CD4-positive, alpha-beta T cell (primary cell): ENCODE measurements at places on chromosomes 13 and 19.

GRCh38 chr19:2038284-2039088 lies 12.6 kb downstream of the MKNK2 start:
- H3K27ac ChIP-seq, result no peak overlapping the region
- peaks cover 58% of the 10 kb centered on the region for H3K4me1 ChIP-seq
- no peak overlapping the region for H3K4me3 ChIP-seq
- no peak for DNase-seq
- H3K27me3 ChIP-seq, result no peaks in the 10 kb centered on the region
- peaks cover 50% of the 10 kb centered on the region for H3K36me3 ChIP-seq

- no peak overlapping the region for H3K4me3 ChIP-seq
- no peak overlapping the region for H3K27ac ChIP-seq
- no peaks in the 10 kb centered on the region for H3K27me3 ChIP-seq
- H3K4me1 ChIP-seq, result no peaks in the 10 kb centered on the region
Measured at GRCh38 chr13:65508338-65508737, 1721.8 kb downstream of the PCDH9 start.

GRCh38 chr19:47035127-47036096 lies 13.0 kb downstream of the TMEM160 start:
- no peaks in the 10 kb centered on the region for H3K36me3 ChIP-seq
- H3K27ac ChIP-seq, result no peak overlapping the region
- peaks cover 30% of the 10 kb centered on the region for H3K4me1 ChIP-seq
- H3K27me3 ChIP-seq, result peaks cover 5% of the 10 kb centered on the region
- peak overlapping the region; percentile 51 for H3K4me3 ChIP-seq

- DNase-seq, result peak; percentile 66
- peak overlapping the region; percentile 78 for H3K27ac ChIP-seq
- no peaks in the 10 kb centered on the region for H3K36me3 ChIP-seq
Measured at GRCh38 chr19:48644839-48645619, 958 bp downstream of the CA11 start.

- peaks cover 22% of the 10 kb centered on the region for H3K36me3 ChIP-seq
- DNase-seq, result no peak
- H3K27me3 ChIP-seq, result no peaks in the 10 kb centered on the region
- H3K27ac ChIP-seq, result no peak overlapping the region
Measured at GRCh38 chr13:42971691-42972347, 20.2 kb downstream of the EPSTI1 start.

GRCh38 chr13:103614761-103615160 lies 548.5 kb upstream of the SLC10A2 start:
- H3K27me3 ChIP-seq, result no peaks in the 10 kb centered on the region
- H3K36me3 ChIP-seq, result no peaks in the 10 kb centered on the region
- no peak overlapping the region for H3K27ac ChIP-seq

DNA sequence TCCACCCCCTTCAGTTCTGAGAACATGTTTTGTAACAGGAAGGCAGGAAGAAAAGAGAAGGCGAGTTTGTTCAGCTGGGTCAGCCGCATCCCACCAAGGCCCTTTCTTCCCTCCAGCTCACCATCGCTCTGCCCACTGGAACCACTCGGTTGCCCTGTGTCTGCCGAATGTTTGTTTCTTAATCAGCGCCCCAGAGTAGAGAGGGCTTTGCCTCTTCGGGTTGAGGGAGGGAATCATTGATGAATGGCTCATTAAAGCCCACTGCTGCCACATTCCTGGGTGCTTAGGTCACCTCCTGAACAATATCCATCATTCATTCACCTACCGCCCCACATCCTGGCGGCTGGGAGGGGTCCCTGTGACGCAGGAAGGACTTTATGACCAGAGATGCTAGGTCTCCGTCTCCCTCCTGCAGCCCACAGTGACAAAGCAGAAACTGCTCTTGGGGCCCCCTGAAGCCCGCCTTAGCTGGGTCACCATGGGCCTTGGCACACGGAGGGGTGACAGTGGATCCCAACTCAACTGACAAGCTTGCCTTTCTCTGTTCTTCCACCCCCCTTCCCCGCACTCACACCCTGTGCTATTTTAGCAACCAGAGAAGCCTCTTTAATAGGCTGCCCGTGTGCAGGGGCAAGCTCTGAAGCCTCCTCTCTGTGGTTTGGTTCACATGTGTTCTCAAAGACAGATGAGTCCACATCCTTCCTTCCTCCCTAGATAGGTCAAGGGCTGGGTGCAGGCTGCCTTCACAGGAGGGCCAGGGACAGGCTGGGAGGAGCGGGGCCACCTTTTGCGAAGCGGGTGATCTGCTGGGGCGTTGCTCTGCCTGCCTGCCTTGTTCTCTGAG lies 46.2 kb downstream of the ACTN4 start:
- H3K4me1 ChIP-seq, result peaks cover 81% of the 10 kb centered on the region
- H3K4me3 ChIP-seq, result peak overlapping the region; percentile 0
- peak; percentile 81 for DNase-seq
- H3K27me3 ChIP-seq, result no peaks in the 10 kb centered on the region

DNA sequence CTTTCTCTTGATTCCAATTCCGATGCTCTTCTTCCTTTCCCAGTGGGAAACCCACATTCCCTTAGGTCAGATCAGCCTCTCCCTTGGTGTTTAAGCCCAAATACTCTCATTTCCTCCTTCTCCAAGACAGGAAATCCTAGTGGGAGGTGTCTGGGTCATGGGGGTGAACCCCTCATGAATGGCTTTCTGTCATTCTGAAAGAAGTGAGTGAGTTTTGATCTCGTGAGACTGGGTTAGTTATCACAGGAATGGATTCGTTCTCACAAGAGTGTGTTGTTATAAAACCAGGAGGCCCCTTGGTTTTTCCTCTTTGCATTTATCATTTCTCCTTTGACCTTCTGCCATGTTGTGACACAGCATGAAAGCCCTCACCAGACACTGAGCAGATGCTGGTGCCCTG lies 76.2 kb upstream of the MTIF3 start:
- no peaks in the 10 kb centered on the region for H3K4me1 ChIP-seq
- H3K27me3 ChIP-seq, result peaks cover 5% of the 10 kb centered on the region
- no peak overlapping the region for H3K27ac ChIP-seq
- no peak for DNase-seq
- no peaks in the 10 kb centered on the region for H3K36me3 ChIP-seq
- H3K4me3 ChIP-seq, result no peak overlapping the region

DNA sequence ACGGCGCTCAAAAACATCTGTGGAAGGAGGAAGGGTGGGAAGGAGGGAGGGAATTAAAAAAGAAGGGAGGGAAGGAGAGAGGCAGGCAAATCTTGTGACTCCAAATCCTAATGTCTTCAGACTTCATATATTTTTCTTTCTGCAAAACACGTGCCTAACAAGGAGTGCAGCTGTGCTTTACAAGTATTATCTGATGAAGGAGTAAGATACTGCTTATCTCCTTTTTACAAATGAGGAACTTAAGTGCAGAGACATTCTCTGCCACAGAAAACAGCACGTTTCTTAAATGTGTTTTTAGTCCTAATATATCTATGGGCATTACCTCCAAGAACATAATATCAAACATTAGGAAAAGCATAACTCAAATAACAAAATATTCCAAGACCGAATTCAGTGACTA lies 6.5 kb downstream of the FLT3 start:
- H3K4me1 ChIP-seq, result no peaks in the 10 kb centered on the region
- peaks cover 6% of the 10 kb centered on the region for H3K27me3 ChIP-seq
- no peak overlapping the region for H3K4me3 ChIP-seq
- H3K36me3 ChIP-seq, result no peaks in the 10 kb centered on the region
- no peak for DNase-seq

- no peaks in the 10 kb centered on the region for H3K27me3 ChIP-seq
- no peak for DNase-seq
- no peaks in the 10 kb centered on the region for H3K4me1 ChIP-seq
- no peak overlapping the region for H3K4me3 ChIP-seq
- H3K36me3 ChIP-seq, result no peaks in the 10 kb centered on the region
Measured at GRCh38 chr19:51086153-51086850, 3.6 kb upstream of the KLK14 start.

- H3K4me3 ChIP-seq, result no peak overlapping the region
- no peak for DNase-seq
- peaks cover 7% of the 10 kb centered on the region for H3K4me1 ChIP-seq
- H3K27me3 ChIP-seq, result no peaks in the 10 kb centered on the region
- no peak overlapping the region for H3K27ac ChIP-seq
Measured at GRCh38 chr13:106573284-106573846, 5.4 kb upstream of the ARGLU1 start.

GRCh38 chr19:5104871-5105351 lies 136.0 kb downstream of the KDM4B start:
- DNase-seq, result no peak
- H3K4me1 ChIP-seq, result no peaks in the 10 kb centered on the region
- no peak overlapping the region for H3K27ac ChIP-seq
- no peaks in the 10 kb centered on the region for H3K27me3 ChIP-seq
- H3K36me3 ChIP-seq, result peaks cover 12% of the 10 kb centered on the region

- peaks cover 23% of the 10 kb centered on the region for H3K4me1 ChIP-seq
- H3K27me3 ChIP-seq, result no peaks in the 10 kb centered on the region
- no peak overlapping the region for H3K27ac ChIP-seq
- H3K4me3 ChIP-seq, result no peak overlapping the region
- no peaks in the 10 kb centered on the region for H3K36me3 ChIP-seq
Measured at GRCh38 chr19:43673637-43674036, 3.7 kb upstream of the PLAUR start.

DNA sequence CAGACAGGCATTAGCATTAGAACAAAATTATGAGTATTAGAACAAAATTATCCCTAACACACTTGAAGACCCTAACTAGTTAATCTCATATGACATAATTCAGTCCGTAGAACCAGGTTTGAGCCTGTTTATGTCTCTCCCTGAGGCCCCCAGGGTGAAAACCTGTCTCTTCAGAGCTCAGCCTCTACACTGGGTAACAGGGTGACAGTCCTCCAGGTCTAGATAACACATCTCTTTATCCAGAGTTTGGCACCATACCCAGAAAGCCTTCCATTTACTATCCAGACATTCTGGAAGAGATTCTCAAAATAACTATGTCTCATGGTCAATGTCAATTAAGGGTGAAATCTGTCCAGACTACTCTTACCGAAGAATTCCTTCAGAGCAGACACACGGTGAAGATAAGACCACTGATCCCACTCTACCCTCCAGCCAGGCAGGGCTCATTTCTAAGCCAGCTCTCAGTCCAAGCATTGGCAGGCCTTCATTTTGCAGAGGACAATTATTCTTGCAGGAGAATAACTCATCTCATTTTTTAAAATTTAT lies 1195.3 kb downstream of the EFNB2 start:
- H3K4me3 ChIP-seq, result no peak overlapping the region
- H3K27me3 ChIP-seq, result no peaks in the 10 kb centered on the region
- H3K36me3 ChIP-seq, result no peaks in the 10 kb centered on the region
- no peak overlapping the region for H3K27ac ChIP-seq
- no peaks in the 10 kb centered on the region for H3K4me1 ChIP-seq

DNA sequence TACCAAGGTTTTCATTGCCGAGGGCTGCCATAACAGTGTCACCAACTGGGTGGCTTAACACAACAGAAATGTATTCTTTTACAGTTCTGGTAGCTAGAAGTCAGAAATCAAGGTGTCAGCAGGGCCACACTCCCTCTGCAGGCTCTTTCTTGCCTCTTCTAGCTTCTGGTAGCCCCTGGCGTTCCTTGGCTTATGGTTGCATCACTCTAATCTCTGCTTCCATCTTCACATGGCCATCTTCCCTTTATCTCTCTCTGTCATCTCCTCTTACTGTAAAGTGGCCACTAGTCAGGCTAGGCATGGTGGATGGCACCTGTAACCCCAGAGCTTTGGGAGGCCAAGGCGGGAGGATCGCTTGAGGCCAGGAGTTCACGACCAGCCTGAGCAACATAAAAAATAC lies 38.0 kb upstream of the MRI1 start:
- H3K27me3 ChIP-seq, result no peaks in the 10 kb centered on the region
- DNase-seq, result no peak
- H3K36me3 ChIP-seq, result no peaks in the 10 kb centered on the region
- H3K4me3 ChIP-seq, result no peak overlapping the region
- H3K4me1 ChIP-seq, result peaks cover 10% of the 10 kb centered on the region
- H3K27ac ChIP-seq, result no peak overlapping the region

- peaks cover 4% of the 10 kb centered on the region for H3K27me3 ChIP-seq
- H3K36me3 ChIP-seq, result no peaks in the 10 kb centered on the region
- no peak overlapping the region for H3K27ac ChIP-seq
- no peaks in the 10 kb centered on the region for H3K4me1 ChIP-seq
Measured at GRCh38 chr19:14949876-14950275, 8.6 kb downstream of the OR7C2 start.

GRCh38 chr13:112572366-112572765 lies 15.6 kb downstream of the TUBGCP3 start:
- H3K4me1 ChIP-seq, result peaks cover 19% of the 10 kb centered on the region
- H3K27me3 ChIP-seq, result no peaks in the 10 kb centered on the region
- peaks cover 21% of the 10 kb centered on the region for H3K36me3 ChIP-seq
- no peak for DNase-seq

- no peaks in the 10 kb centered on the region for H3K27me3 ChIP-seq
- H3K4me1 ChIP-seq, result peaks cover 24% of the 10 kb centered on the region
- H3K36me3 ChIP-seq, result peaks cover 3% of the 10 kb centered on the region
- H3K27ac ChIP-seq, result peak overlapping the region; percentile 89
Measured at GRCh38 chr19:5680084-5680436, 256 bp downstream of the MICOS13 start.

DNA sequence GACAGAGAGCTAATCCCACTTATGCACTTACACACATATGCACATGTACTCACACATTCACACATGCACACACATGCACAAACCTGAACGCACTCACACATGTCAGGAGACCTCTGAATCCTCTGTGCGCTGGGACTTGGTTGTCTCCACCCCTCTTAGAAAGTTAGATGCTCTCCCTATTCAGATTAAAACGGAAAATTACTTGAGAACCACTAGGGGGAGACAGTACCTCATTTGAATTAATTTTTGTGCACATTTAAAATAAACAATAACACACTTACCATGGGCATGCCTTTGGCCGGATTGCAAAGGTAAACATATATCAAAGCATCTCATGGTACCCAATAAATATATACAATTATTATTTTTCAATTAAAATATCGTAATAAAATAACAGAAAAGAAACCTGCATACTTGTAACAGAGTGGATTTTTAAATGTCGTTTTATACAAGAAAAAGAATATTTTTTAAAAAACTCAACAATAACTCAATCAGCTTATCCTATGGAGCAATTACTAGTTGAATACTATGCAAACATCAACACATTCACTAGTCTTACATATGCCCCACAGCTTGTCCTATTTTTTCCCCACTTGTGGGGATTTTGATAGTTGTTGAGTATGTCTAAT lies 9.5 kb upstream of the LILRB4 start:
- no peak for DNase-seq
- H3K4me1 ChIP-seq, result no peaks in the 10 kb centered on the region
- H3K27me3 ChIP-seq, result peaks cover 8% of the 10 kb centered on the region
- no peaks in the 10 kb centered on the region for H3K36me3 ChIP-seq

GRCh38 chr13:73972545-73972944 lies 161.7 kb downstream of the KLF12 start:
- peaks cover 6% of the 10 kb centered on the region for H3K4me1 ChIP-seq
- H3K36me3 ChIP-seq, result peaks cover 6% of the 10 kb centered on the region
- H3K4me3 ChIP-seq, result no peak overlapping the region
- no peak for DNase-seq
- H3K27ac ChIP-seq, result no peak overlapping the region
- H3K27me3 ChIP-seq, result no peaks in the 10 kb centered on the region

GRCh38 chr13:94232956-94233355 lies 246.5 kb downstream of the DCT start:
- H3K36me3 ChIP-seq, result no peaks in the 10 kb centered on the region
- H3K27me3 ChIP-seq, result no peaks in the 10 kb centered on the region
- no peak overlapping the region for H3K4me3 ChIP-seq
- peaks cover 7% of the 10 kb centered on the region for H3K4me1 ChIP-seq
- DNase-seq, result no peak
